ENCODE measurements at places on chromosomes 6 and 20.

DNA sequence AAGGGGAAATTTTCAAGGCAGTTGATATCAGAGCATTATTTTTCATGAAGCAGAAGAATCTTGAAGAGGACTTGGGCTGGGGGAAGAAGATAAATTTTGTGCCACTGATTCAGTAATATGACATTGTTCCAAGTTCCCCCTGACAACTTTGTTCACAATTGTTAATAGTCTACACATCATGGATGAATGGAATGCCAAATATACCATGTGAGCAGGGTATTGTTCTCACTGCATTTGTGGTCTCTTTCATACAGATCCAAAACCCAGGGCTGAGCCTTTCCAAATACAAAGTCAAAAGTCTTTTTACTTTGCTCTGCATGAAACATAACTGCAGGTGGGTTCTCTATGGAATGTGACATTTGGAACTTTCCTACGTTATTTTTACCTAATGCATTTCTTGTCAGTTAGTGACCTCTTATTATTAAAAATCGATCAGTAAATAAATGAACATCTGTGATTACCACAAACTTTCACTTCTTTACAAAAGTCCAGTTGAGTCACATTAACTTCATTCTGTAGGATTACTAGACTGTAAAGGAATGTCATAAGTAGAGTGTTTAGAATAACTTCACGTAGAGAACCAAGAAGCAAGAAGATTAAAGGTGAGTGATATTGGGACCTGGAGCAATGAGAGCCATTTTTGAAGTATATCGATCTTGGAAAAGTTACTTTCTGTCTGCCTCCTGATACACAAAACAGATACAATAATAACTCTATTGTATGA is 100.9 kb downstream of the RCAN2 start:
- H3K27ac ChIP-seq, result no peak overlapping the region
- DNase-seq, result no peak
- no peak overlapping the region for H3K4me3 ChIP-seq
- H3K4me1 ChIP-seq, result no peaks in the 10 kb centered on the region

DNA sequence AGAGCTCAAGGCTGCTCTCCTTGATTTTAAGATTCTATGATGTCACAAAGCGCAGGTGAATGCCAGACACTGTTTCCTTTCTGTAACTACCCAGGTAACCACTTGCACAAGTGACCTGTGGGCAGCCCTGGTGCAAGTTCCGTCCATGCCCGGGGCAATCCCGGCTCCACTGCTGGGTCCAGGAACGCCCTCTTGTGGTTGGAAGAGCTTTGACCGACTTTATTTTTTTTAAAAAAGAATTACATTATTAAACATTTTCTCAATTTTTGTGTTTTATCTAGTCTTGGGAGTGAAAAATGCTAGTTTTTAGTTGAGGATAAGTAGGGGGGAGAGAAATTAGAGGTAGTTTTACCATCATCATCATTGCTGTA is 695.2 kb downstream of the QKI start:
- no peaks in the 10 kb centered on the region for H3K36me3 ChIP-seq
- no peaks in the 10 kb centered on the region for H3K4me1 ChIP-seq
- no peak overlapping the region for H3K4me3 ChIP-seq
- no peak overlapping the region for H3K27ac ChIP-seq
- peaks cover 18% of the 10 kb centered on the region for H3K27me3 ChIP-seq

- no peaks in the 10 kb centered on the region for H3K36me3 ChIP-seq
- no peak for DNase-seq
- H3K4me1 ChIP-seq, result peaks cover 14% of the 10 kb centered on the region
- H3K27ac ChIP-seq, result no peak overlapping the region
- peaks cover 76% of the 10 kb centered on the region for H3K27me3 ChIP-seq
- peak overlapping the region; percentile 18 for H3K4me3 ChIP-seq
Observed at GRCh38 chr6:108176281-108177089, 10.7 kb downstream of the NR2E1 start.

- H3K36me3 ChIP-seq, result peaks cover 3% of the 10 kb centered on the region
- DNase-seq, result peak; percentile 14
- no peak overlapping the region for H3K27ac ChIP-seq
- peaks cover 9% of the 10 kb centered on the region for H3K27me3 ChIP-seq
- peaks cover 7% of the 10 kb centered on the region for H3K4me1 ChIP-seq
Observed at GRCh38 chr6:43076464-43077332, 584 bp downstream of the PTK7 start.

DNA sequence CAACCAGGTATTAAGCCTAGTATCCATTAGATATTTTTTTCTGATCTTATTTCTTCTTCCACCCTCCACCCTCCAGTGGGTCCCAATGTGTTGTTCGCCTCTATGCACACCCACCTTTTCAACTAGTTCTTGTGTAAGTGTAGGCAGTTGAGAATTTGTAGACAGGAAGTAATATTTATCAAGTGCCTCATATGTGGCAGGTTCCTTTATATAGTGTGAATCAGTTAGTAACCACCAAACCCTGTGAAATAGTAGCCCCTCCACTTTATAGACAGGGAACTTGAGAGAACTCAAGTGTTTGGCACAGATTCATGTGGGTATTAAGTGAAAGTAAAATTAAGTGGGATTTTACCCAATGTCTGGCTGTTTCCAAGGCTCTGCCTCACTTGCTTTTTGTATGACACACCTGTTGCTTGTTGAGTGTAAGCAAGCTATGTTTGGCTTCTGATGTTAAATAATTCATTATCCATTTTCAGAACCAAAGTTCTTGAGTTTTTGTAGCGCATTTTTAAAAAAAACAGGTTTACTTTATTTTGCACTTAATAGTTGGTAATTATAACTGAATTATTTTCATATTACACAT is 24.8 kb downstream of the AFDN start:
- H3K36me3 ChIP-seq, result no peaks in the 10 kb centered on the region
- DNase-seq, result no peak
- no peak overlapping the region for H3K27ac ChIP-seq
- H3K27me3 ChIP-seq, result peaks cover 26% of the 10 kb centered on the region

DNA sequence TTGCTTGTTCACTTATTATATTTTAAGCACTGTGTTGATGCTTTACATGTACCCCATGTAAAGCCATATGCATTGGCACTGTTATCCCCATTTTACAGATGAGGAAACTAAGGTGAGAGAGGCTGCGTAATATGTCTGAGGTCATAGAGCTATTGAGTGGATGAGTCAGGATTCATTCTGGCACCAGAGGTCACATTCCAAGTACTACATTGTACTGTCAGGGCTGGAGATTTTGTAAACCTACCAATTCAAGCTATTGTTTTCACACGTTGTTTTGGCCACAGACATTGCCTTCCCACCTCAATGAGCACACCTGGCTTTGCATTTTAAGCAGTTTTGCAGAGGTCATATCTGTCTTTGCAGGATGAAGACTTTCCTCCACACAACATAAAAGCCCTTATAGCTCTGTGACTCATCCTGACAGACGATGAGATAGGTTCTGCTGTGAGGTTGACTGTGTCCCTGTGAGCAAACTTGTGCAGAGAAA is 33.2 kb downstream of the ANKS1A start:
- no peak overlapping the region for H3K4me3 ChIP-seq
- DNase-seq, result no peak
- peaks cover 5% of the 10 kb centered on the region for H3K36me3 ChIP-seq

- no peaks in the 10 kb centered on the region for H3K27me3 ChIP-seq
- DNase-seq, result no peak
- H3K4me1 ChIP-seq, result peaks cover 3% of the 10 kb centered on the region
- H3K4me3 ChIP-seq, result no peak overlapping the region
Observed at GRCh38 chr6:143775336-143775735, 67.8 kb upstream of the LTV1 start.

DNA sequence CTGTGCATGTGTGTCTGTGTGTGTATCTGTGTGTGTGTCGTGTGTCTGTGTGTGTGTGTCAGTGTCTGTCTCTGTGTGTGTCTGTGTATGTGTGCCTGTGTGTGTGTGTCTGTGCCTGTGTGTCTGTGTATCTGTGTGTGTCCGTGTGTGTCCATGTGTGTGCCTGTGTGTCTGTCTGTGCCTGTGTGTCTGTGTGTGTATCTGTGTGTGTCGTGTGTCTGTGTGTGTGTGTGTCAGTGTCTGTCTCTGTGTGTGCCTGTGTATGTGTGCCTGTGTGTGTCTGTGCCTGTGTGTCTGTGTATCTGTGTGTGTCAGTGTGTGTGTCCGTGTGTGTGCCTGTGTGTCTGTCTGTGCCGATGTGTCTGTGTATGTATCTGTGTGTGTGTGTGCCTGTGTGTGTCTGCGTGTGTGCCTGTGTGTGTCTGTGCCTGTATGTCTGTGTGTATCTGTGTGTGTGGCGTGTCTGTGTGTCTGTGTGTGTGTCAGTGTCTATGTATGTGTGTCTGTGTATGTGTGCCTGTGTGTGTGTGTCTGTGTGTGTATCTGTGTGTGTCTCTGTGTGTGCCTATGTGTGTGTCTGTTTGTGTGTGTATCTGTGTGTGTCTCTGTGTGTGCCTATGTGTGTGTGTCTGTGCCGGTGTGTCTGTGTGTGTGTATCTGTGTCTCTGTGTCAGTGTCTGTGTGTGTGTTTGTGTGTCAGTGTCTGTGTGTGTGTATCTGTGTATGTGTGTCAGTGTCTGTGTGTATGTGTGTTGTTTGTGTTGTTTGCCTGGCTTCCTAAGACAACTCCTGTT is 11.6 kb downstream of the SNPH start:
- H3K27ac ChIP-seq, result no peak overlapping the region
- no peaks in the 10 kb centered on the region for H3K36me3 ChIP-seq
- peaks cover 10% of the 10 kb centered on the region for H3K4me1 ChIP-seq
- no peak overlapping the region for H3K4me3 ChIP-seq
- DNase-seq, result no peak

DNA sequence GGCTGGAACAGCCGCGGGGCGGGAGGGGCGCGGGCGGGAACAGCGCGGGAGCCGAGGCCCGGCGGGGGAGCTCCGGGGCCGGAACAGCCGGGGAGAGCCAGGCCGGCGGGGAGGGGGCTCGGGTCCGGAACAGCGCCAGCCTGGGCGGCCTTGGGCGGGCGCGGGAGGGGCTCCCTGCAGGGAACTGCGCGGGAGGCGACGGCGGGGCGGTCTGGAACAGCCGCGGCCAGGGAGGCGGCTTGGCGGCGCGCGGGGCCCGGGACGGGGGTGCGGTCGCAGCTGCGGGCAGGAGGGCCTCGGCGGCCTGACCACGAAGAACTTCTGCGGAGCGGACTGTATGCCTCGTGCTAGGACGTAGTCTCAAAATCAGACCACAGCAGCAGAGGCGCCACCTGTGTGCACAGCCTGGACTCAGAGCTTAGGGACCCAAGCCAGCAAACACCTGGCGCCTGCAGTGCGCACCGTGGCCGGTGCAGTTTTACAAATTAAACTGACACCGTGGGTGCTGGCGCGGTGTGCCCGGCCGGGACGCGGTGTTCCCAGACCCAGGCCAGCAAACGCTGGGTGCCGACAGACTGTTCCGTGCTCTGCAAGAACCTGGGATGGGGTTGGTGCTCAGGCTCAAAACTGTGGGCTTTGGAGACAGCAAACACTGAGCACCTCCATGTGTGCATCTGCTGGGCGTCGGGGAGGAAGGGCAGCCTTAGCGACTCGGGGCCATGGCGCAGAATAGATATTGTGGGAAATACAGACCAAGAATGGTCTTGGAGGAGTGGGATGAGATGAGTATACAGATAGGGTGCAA is 572 bp downstream of the ZNF341 start:
- peaks cover 21% of the 10 kb centered on the region for H3K4me1 ChIP-seq
- peaks cover 12% of the 10 kb centered on the region for H3K36me3 ChIP-seq
- H3K27me3 ChIP-seq, result no peaks in the 10 kb centered on the region
- H3K4me3 ChIP-seq, result peak overlapping the region; percentile 75
- DNase-seq, result peak; percentile 87

DNA sequence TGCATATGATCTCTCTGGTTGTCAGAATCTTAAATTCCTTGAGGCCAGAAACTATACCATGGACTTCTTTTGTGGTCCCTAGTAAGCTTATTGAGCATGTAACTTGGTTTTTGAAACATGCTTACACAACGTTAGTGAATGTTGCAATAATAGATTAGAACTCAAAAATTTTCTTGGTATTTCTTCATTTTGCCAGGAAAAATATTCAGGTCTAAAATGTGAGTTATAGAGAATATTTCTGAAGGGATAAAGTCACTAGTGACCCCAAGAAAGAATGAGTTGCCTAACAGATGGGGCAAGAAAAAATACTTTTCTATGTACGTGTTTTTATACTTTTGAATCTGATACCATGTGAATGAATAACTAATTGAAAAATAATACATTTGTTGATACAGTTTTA is 195.4 kb downstream of the TFAP2A start:
- no peak overlapping the region for H3K27ac ChIP-seq
- DNase-seq, result no peak
- H3K36me3 ChIP-seq, result no peaks in the 10 kb centered on the region
- H3K4me1 ChIP-seq, result no peaks in the 10 kb centered on the region
- H3K4me3 ChIP-seq, result no peak overlapping the region
- H3K27me3 ChIP-seq, result peaks cover 2% of the 10 kb centered on the region

- peaks cover 30% of the 10 kb centered on the region for H3K4me1 ChIP-seq
- no peaks in the 10 kb centered on the region for H3K27me3 ChIP-seq
- no peak for DNase-seq
- H3K36me3 ChIP-seq, result peaks cover 9% of the 10 kb centered on the region
Observed at GRCh38 chr6:139325125-139325524, 33.3 kb upstream of the TXLNB start.

DNA sequence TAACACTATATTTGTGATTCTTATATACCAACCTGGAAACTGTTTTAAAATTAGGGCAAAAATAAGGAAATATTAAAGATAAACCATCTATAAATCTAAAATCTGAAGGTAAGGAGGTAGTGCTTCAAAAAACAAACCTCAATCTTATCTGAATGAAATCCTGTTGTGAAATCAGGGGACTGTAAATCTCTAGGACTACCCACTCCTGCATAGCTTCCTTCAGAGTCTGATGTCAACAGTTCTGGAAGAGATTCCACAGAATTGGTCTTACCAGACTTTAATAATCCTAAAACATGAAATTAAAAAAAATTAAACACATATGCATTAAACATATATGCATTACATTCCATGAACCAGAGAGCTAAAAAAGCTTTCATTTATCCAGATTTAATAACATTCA is 51.4 kb downstream of the IBTK start:
- peaks cover 29% of the 10 kb centered on the region for H3K36me3 ChIP-seq
- no peak for DNase-seq
- no peak overlapping the region for H3K27ac ChIP-seq
- no peaks in the 10 kb centered on the region for H3K27me3 ChIP-seq
- no peak overlapping the region for H3K4me3 ChIP-seq

- no peaks in the 10 kb centered on the region for H3K36me3 ChIP-seq
- peaks cover 19% of the 10 kb centered on the region for H3K4me1 ChIP-seq
- no peak overlapping the region for H3K4me3 ChIP-seq
- DNase-seq, result no peak
- H3K27me3 ChIP-seq, result no peaks in the 10 kb centered on the region
Observed at GRCh38 chr6:139338795-139339194, 35.7 kb downstream of the CITED2 start.

GRCh38 chr6:74447013-74447412 is 751.0 kb downstream of the CD109 start:
- H3K27me3 ChIP-seq, result no peaks in the 10 kb centered on the region
- no peaks in the 10 kb centered on the region for H3K4me1 ChIP-seq
- DNase-seq, result no peak
- H3K4me3 ChIP-seq, result no peak overlapping the region
- no peaks in the 10 kb centered on the region for H3K36me3 ChIP-seq
- H3K27ac ChIP-seq, result no peak overlapping the region
